GM13977 (cell line): ENCODE measurements at places on chromosomes 3 and 15.

DNA sequence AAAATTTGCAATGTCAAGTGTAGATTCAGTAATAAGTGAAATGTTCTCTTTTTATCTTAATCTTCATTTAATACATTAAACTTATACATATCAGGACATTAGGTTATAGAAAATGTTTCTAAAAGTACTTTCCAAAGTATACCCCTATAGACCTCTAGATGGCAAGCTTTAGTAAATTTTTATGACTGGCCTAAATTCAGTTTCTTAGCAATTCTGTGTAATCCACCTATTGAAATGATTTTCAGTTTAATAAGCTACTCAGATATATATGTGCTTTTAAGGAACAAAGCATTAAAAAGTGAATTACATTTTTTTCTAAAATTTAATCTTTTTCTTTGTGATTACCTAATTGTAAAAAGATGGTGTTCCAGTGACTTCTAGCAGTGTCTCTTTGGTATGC is 342.2 kb downstream of the GBE1 start:
- peak; percentile 19 for DNase-seq

DNA sequence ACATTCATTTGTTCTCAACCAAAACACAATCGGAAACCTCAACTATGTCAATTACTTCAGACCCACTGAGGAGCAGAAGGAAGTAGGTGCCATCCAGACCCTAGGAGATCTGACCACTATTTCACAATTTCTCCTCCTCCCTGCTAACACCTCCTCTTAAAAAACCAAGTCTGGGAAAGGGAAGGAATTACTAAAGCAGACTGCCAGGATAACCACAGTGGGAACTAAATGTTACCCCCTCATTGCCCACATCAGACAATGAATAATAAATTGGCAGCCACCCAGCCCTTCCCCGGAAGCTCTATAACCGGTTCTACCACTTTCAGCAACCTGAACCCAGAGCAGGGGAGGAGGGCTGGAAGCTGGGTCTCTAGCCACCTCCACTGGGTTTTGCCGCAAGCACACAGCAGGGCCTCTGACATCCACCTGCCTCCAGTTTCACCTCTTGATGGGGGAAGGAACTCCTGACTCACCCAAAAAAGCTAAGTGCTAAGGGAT is 17.6 kb downstream of the C15orf62 start:
- DNase-seq, result no peak

DNA sequence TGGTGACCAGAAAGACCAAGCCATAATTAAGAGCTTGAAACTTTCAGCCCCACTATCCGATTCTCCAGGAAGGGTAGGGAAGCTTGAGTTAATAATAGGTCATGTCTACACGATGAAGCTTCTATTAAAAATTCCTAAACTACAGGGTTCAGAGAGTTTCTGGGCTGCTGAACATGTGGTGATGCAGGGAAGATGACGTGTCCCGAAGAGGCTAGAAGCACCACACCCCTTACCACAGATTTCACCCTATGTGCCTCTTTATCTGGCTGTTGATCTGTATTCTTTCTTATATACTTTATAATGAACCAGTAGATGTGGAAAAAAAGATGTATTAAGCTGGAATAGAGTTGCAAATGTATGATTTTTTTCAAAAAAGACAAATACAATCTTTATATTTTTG is 473.4 kb downstream of the NLGN1 start:
- no peak for DNase-seq

DNA sequence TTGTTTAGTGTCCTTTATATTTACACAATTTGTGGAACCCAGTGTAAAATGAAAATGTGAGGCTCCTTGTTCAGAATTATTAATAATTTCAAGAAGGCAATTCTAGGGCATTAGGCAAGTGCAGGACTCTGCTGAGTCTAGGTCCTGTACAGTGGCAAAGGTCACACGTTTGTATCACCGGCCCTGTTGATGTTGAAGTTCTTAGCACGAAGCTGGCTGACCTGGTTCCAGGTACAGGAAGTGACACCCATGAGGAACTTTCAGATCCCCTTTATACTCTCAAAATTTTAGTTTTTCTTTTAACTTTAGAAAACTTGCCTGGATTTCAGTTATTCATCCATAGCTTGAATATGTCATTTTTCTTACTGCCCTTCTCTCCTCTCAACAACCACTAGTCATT is 349.4 kb downstream of the CNTN6 start:
- no peak for DNase-seq

GRCh38 chr3:39540162-39540921 is 72.9 kb downstream of the MOBP start:
- DNase-seq, result no peak
